ENCODE measurements at places on chromosomes 3 and 15. TPM values are rescaled to one million over a fixed set of nuclear protein-coding genes. Genes with fewer than 3 reads are reported as not detected.

The ATP13A5 gene
- not detected for total RNA-seq

The LSMEM2 gene
- not detected for total RNA-seq

The CKMT1B gene
- total RNA-seq = 24.4 TPM

The COLQ gene
- total RNA-seq = 1.9 TPM

The C3orf22 gene
- total RNA-seq = not detected

DNA sequence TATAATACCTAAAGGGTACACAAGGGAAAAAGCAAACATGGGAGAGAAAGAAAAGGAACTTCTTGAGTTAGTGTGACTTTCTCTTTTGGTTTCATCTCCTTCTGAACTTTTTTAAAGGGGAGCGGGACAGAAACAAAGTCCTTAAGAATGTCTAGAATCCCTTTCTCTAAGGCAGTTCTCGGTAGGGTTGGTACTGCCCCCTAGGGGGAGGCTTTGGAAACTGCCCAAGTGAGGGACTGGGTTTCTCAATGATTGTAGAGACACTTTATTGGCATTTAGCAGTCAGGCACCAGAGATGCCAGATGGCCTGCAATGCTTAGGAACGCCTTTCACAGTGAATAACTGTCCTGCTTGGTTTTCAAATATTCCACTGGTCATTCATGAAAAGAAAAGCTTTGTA, 172.7 kb downstream of the WDR72 start:
- no peaks in the 10 kb centered on the region for H3K4me1 ChIP-seq
- H3K4me3 ChIP-seq = no peak overlapping the region
- no peaks in the 10 kb centered on the region for H3K36me3 ChIP-seq
- no peak overlapping the region for H3K27ac ChIP-seq
- peak; percentile 28 for DNase-seq

- DNase-seq = no peak
- no peaks in the 10 kb centered on the region for H3K27me3 ChIP-seq
- H3K4me3 ChIP-seq = no peak overlapping the region
- H3K36me3 ChIP-seq = no peaks in the 10 kb centered on the region
- no peak overlapping the region for H3K27ac ChIP-seq
Observed at GRCh38 chr3:141808586-141808985, 45.4 kb downstream of the GRK7 start.

DNA sequence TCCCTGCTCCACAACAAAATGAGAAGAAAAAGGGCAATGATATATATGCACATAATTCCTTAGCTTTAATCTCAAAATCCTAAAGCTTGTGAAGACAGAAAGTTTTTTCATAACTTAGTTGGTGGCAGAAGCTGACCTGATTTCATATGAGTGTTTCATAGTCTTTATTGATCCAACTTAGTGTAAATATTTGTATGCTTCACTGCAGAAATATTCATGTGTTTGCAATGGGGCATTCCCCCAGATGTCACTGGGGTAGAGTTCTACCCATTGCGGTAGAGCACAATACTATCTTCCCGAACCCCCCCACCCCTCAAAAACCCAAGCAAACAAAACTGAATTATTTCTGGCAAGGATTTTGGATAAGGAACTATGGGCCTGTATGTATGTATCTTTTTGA, 221.2 kb downstream of the THRB start:
- H3K27ac ChIP-seq = no peak overlapping the region
- H3K36me3 ChIP-seq = no peaks in the 10 kb centered on the region
- H3K4me1 ChIP-seq = no peaks in the 10 kb centered on the region
- H3K27me3 ChIP-seq = no peaks in the 10 kb centered on the region
- DNase-seq = no peak
- no peak overlapping the region for H3K4me3 ChIP-seq

DNA sequence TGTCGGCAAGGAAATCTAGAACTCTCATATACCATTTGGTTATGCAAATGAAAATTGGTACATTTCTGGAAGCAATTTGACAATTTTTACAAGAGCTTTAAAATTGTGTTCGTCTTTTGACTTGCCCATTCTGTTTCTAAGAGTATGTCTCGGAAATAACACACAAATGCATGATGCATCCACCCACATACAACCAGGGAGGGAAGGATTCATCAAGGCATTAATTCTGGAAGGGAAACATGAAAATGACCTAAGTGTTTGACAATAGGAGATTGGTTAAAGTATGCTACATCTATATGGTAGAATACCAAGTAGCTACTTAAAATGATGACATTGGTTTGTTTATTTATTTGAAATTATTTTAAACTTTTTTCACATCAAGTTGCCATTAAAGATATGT, 58.6 kb downstream of the PIAS1 start:
- no peaks in the 10 kb centered on the region for H3K36me3 ChIP-seq
- H3K4me3 ChIP-seq = no peak overlapping the region
- no peak overlapping the region for H3K27ac ChIP-seq
- no peaks in the 10 kb centered on the region for H3K4me1 ChIP-seq

GRCh38 chr3:48915296-48915695, 3.3 kb upstream of the ARIH2 start:
- no peaks in the 10 kb centered on the region for H3K36me3 ChIP-seq
- no peak overlapping the region for H3K27ac ChIP-seq
- peaks cover 9% of the 10 kb centered on the region for H3K4me1 ChIP-seq
- H3K27me3 ChIP-seq = no peaks in the 10 kb centered on the region
- DNase-seq = no peak

GRCh38 chr3:69735893-69736292, 3.4 kb upstream of the MITF start:
- DNase-seq = no peak
- H3K27ac ChIP-seq = no peak overlapping the region
- no peaks in the 10 kb centered on the region for H3K36me3 ChIP-seq
- H3K27me3 ChIP-seq = peaks cover 14% of the 10 kb centered on the region

GRCh38 chr3:54755756-54756155, 172.1 kb downstream of the LRTM1 start:
- no peaks in the 10 kb centered on the region for H3K4me1 ChIP-seq
- no peak overlapping the region for H3K27ac ChIP-seq
- no peak for DNase-seq
- H3K27me3 ChIP-seq = no peaks in the 10 kb centered on the region
- H3K4me3 ChIP-seq = no peak overlapping the region

GRCh38 chr3:42351207-42351606, 59.2 kb downstream of the LYZL4 start:
- no peaks in the 10 kb centered on the region for H3K36me3 ChIP-seq
- no peak overlapping the region for H3K27ac ChIP-seq
- no peak for DNase-seq
- no peaks in the 10 kb centered on the region for H3K27me3 ChIP-seq

- no peaks in the 10 kb centered on the region for H3K36me3 ChIP-seq
- no peak for DNase-seq
- H3K4me3 ChIP-seq = no peak overlapping the region
- H3K4me1 ChIP-seq = no peaks in the 10 kb centered on the region
- no peaks in the 10 kb centered on the region for H3K27me3 ChIP-seq
- H3K27ac ChIP-seq = no peak overlapping the region
Observed at GRCh38 chr3:108022256-108023150, 68.3 kb downstream of the CD47 start.

DNA sequence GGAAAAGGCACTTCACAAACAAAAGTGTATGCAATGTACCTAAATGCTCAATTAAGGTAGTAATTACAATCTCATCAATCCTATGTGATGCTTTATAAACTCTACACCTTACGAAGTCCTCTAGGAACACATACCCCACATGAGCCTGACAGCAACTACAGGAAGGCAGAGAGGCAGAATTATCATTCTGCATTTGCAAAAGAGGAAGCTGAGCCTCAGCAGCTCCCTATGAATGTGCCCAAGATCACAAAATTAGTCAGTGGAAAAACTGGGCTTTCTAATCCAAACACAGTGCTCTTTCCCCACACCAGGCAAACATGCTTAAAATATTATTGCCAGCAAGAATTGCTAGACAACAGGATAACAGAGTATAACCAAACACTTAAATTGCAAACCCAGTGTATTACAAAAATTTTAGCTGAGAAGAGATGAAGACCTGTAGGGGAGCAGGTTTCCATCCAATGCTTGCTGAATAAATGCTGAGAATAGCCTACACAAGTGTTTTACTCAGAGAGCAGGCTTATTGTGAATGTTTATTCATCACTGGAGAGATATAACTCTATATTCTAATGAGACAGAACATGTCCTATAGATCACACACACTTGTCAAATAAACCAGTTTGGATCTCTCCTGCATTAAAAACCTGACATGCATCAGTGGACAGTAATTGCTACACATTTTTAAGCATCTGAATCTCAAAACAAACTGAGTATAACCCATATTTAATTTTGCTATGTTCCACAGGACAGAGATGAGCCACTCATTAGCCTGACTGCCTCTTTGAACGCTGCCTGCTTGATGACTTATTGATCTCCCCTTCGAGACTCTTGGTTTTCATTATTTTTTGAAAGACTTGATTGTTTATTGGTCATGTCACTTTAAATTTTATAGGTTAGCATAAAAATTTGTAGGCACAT, 62.2 kb downstream of the PLCH1 start:
- no peak for DNase-seq
- H3K27me3 ChIP-seq = no peaks in the 10 kb centered on the region
- no peaks in the 10 kb centered on the region for H3K4me1 ChIP-seq

DNA sequence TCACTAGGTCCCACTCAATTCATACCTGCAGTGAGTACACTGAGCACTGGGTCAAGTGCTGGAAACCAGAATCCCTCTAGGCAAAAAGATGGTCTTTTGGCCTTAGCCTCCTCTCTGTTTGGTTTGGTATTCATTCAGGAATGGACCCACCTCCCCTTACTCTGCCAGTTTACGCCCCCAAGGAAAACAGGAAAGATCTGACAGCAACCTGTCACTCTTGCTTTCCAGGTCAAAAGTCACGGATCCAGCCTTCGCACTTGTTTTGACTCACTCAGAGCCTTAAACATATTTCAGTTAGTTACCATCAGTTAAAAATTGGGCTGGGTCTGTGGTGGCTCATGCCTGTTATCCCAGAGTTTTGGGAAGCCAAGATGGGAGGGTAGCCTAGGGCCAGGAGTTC, 68.1 kb downstream of the SYNM start:
- H3K4me1 ChIP-seq = no peaks in the 10 kb centered on the region
- H3K27me3 ChIP-seq = no peaks in the 10 kb centered on the region
- no peaks in the 10 kb centered on the region for H3K36me3 ChIP-seq

Data from HCT116 (cell line).